DMS53 (cell line): ENCODE measurements at places on chromosomes 12 and 14.

DNA sequence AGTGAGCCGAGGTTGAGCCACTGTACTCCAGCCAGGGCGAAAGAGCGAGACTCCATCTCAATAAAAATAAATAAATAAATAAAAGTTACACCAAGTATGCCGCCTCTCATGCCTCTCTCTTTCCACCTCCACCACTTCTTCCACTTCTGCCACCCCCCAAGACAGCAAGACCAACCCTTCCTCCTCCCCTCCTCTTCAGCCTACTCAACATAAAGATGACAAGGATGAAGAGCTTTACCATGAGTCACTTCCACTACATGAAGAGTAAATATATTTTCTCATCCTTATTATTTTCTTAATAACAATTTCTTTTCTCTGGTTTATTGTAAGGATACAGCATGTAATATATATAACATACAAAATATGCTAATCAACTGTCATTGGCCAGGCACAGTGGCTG, 3.6 kb upstream of the TMED2 start:
- no peak for DNase-seq

DNA sequence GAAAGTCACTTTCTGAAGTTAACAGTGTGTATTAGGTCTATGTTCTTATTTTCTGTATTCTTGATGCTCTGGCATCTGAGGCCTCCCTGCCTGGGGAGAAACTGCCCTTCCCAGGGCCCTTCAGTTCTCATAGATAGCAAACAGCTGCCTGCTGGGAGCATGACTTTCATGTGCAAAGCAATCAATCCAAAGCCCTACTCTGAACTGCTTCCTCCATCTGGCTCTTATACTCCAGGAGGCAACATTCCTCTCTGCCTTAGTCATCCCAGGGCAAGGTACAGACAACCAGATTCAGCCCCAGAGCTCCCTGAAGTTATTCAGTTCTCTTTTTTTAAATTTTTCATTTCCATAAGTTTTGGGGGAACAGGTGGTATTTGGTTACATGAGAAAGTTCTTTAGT, 41.7 kb upstream of the RIN3 start:
- DNase-seq: peak; percentile 80

DNA sequence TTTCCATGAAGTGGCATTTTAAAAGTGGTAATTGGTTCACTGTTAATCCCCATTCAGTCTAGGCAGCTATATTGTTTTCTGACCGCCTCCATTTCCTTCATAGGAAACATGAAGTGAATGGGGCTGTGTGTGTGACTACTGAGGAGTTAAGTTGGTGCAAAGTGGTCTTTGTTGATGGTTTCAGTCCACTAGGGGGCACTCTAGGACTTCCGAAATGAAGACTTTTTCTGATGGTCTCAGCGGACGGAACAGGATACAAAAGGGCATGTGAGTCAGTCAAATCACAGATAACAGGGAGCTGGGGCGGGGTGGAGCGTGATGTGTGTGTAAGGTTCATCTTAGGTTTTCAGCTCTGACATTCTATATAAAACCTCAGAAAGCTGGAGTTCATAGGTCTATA, 240.1 kb upstream of the OR4E1 start:
- DNase-seq: peak; percentile 71

- DNase-seq: no peak
Measured at GRCh38 chr12:97642911-97643310, 180.3 kb downstream of the RMST start.

- no peak for DNase-seq
Measured at GRCh38 chr12:5779401-5779800, 165.7 kb downstream of the ANO2 start.

DNA sequence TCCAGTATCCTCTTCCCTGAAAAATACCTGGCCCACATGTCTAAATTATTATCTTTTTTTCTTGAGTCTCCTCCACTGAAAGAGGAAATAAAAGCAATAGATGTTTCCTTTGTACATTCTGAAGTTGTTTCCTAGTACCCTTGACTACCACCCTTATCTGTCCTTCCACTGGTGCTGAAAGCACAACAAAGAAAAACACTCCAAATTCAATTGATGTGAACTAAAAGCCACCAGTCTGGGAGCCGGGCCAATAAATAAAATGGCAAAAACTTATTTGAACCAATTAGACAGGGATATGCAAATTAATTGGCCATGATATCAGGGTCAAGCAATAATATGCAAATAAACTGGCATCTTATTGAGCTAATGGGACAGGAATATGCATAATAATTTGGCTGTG, 330.5 kb downstream of the PAWR start:
- DNase-seq: peak; percentile 21

GRCh38 chr14:94217116-94217515, 43.0 kb downstream of the PPP4R4 start:
- DNase-seq: no peak

- DNase-seq: no peak
Measured at GRCh38 chr12:100153131-100153530, 10.5 kb upstream of the BLTP3B start.

- peak; percentile 45 for DNase-seq
Measured at GRCh38 chr14:76962303-76962660, 66.2 kb downstream of the IRF2BPL start.

DNA sequence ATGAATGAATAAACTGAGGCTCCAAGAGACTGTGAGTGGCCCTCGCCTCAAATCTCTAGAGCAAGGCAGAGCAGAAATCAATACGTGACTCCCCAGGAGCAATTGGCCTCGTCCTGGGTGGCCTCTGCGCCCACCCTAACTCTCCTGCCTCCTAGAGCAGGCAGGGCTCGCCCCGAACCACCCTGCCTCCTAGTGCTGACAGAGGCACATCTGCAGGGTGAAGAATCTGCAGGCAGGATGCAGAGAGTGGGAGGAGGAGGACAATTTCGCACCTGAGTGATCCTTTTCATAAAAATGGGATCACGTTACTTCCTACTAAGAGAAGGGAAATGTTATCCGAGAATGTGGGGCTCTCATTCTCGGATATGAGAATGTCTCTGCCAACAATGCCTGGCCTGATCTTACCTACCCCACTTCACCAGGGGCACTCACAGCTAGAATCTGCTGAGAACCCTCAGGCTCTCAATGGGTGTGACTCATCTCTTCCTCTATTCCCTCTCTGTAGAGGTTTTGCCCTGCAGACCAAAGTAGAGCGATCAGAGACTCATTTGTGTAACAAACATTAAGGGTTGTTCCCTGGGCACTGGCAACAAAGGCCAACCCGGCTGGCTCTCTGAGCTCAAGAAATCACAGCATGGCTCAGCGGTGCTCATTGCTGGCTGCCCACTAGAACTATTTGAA, 61.7 kb upstream of the BCL2L14 start:
- DNase-seq: peak; percentile 99

DNA sequence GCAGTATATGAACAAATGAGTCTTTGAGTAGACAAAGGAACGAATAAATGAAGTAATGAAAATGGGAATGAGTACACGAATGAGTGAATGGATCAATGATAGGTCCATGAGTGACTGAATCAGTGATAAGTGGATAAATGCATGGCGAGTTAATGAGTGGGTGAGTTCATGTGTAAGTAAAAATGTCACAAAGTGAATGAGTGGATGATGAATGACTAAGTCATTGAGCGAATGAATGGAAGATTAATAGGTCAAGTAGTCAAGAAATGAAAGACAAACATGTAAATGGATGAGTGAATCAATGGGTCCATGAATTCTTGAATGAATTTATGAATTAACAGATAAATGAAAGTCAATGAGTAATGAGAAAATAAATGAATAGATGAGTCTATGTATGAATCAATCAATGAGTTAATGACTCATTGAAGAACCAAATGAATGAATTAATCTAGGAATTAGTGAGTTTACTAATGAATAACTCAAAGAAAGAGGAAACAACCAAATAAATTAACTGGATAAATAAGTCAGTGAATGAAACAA, 97.3 kb upstream of the RTL1 start:
- DNase-seq: no peak

- peak; percentile 24 for DNase-seq
Measured at GRCh38 chr14:20630340-20631022, 11.0 kb downstream of the OR6S1 start.

DNA sequence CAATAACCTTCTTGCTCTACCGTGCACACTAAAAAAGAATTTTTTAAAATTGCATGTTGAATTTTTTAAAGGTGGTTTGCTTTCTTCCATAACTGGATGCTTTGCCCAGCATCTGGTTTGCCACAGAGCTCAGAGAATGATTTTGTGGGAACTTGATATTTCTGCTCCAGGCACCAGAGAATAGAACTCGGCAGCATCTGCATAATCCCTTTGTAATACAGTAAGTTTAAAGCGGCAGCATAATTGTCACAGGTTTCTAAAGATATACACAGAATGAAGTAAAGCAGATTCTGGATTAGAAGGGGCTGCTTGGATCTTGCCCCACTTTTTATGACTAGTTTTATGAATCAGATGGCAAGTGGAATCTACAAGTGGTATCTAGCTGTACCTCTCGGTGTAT, 352.0 kb downstream of the NPAS3 start:
- no peak for DNase-seq

GRCh38 chr12:117284140-117284539, 77.3 kb downstream of the NOS1 start:
- DNase-seq: peak; percentile 53

GRCh38 chr12:45388545-45388944, 172.7 kb downstream of the ANO6 start:
- peak; percentile 68 for DNase-seq

DNA sequence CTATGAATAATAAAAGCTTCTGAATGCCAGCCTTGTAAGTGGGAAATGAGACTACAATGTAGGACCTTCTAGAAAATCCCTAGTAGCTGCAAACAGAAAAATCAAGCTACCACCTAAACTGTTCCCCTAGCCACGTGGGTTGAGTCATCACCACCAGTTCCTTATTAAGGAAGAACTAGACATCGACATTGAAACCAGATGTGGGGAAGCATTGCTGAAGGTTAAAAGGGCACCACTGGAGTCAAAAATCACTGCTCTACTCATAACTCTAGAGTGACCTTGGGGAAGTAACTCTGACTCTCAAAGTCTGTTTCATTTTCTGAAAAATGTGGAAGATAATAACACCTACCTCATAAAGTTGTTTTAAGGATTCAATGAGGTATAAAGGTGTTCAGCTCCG, 9.4 kb upstream of the CNIH1 start:
- DNase-seq: no peak

DNA sequence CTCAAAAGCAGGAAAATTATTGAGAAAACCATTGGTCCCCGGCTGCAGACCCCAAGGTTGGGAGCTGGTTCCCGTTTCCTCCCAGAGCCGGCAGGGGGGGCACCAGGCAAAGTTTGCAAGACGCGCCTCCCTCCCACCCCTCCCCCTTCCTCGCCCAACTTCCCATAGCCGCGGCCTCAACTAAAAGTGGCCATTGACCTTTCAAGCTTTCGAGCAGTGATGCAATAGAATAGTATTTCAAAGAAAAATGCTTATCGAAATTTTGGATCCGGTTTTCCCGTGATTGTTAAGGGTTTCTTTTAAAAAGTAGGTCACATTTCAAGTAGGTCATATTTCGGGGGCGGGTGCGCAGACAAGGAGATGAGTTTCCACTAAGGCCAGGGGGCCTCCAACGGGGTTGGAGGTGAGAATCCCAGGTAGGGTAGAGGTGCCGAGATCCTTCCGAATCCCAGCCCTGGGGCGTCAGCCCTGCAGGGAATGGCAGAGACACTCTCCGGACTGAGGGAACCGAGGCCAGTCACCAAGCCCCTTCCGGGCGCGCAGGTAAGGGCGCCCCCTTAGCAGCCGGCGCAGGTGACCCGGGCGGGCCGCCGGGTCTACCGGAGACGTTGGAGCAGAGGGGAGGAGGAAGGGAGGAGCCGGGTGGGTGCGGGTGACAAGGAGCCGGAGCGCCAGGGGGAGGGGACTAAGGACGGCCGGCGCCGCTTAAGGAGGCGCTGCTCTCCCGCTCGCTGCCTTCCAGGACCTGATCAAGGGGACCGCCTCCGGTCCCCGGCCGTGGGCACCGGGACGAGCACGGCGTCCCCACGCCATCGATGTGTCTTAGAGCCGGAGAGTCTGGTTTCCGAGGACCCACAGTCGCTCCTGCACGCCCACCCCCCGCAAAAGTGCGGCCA, 2.6 kb upstream of the SOCS2 start:
- DNase-seq: peak; percentile 92

GRCh38 chr14:69605738-69606137, 5.7 kb upstream of the SUSD6 start:
- DNase-seq: no peak

GRCh38 chr12:93908846-93909567, 231.8 kb downstream of the CRADD start:
- no peak for DNase-seq

DNA sequence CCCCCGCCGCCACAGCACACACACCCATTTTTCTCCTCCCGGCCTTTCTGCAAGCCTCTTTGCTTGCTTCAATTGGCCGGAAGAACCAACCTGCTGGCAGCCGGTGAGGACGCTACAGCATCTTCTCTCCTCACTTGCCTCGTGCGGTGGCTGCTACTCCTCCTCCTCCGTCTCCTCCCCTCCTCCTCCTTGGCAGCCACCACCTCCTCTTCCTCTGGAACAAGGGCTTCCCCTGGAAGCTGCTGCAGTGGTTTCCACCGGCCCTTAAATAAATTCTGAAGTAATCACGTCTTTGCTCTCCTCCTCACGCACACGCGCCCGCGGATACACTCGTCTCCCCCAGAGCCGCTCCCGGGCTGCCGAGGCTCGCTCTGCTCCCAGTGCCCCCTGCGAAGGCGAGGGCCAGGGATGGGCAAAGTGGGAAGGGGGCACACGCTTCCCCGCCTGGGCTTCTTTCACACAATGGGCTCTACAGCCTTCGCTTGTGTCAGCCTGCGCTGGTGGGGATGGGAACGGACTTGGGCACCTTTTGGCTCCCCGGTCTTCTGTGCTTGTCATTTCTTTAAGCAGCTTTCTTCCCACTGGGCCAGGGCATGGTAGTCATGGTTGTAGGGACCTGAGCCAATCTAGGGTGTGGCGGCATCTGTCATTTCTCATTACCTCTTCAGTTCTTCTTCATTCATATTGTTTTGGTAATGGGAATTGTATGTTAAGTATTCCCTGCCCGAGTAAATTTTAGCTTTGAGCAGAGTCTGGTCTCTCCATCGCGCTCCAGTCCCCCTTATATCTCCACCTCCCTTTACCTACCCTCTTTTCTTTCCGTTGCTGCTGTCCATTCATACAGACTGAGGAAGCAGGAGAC, at the start of gene PPFIA2:
Gene PPFIA2 (minus strand): TSS at position 161 of the 862 bp plus-strand sequence.
- DNase-seq: peak; percentile 80

DNA sequence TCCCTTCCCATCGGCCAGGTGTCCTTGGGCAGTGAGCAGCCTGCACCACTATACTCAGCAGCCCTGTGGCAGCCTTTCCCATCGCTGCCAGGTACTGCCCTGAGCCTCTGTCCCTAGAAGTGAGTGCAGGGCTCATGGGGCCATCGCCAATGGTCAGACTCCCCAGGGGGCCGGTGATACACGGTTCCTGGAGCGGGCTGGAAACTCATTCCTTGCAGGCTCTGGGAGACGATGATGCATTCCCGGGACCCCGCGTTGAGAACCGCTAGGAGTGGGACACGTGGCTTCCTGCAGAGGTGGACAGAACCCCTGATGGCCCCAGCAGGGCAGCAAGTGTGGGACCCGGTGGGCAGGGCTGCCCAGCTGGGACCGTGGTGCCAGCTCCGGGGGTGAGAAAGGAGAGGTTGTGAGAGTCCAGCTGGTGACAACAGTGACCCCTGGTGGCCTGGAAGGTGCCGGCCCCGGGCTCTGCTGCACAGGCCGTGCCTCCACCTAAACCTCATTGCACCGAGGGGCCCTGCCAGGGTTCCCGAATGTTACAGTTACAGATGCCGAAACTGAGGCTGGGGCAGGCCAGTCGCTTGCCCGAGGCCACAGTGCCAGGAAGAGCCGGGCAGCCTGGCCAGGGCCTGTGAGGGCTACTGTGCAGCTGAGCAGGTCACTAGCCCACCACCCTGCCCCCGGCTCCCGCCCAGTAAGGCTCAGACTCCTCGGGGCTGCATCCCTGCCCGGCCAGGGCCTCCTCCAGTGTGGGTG, 33.8 kb downstream of the FBRSL1 start:
- DNase-seq: peak; percentile 76
